ENCODE measurements at places on chromosomes 11 and 22. TPM values are rescaled to one million over a fixed set of nuclear protein-coding genes. Genes with fewer than 3 reads are reported as not detected.

DNA sequence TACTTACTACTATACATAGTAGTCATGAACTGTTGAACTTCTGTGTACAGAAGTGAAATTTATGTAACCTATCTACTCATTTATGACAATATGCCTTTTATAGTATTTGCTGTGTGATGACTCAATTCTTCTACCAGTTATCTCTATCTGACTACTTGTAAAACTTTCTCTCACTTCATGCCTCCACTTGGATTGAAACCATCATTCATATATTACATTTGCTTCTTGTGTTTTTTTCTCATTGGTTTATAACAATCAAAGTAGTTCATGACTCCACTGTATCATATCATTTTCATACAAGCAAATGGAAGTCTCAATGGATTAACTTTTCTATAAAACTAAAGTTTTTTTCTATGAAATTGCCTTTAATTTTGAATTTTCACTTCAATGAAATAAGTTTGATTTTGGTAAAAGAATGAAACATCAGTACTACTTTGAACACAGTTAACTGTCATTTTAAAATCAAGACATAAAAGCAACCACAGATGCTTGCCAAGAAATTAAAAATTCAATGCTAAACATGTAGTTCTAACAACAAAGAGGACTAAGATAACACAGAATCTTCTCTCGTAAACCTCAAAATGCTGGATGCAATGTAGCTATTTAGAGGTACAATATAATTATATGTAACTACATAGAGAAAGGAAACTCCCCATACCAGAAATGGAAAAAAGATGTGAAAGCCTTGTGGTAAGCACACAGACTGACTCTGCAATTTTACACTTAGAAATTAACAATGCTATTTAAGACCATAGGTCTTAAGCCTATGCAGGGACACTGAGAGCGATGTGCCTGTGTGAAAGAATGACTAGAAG lies 27.6 kb upstream of the EXPH5 start:
- DNase-seq = no peak

- DNase-seq = peak; percentile 50
Measured at GRCh38 chr11:126494831-126495230, 139.3 kb downstream of the ST3GAL4 start.

DNA sequence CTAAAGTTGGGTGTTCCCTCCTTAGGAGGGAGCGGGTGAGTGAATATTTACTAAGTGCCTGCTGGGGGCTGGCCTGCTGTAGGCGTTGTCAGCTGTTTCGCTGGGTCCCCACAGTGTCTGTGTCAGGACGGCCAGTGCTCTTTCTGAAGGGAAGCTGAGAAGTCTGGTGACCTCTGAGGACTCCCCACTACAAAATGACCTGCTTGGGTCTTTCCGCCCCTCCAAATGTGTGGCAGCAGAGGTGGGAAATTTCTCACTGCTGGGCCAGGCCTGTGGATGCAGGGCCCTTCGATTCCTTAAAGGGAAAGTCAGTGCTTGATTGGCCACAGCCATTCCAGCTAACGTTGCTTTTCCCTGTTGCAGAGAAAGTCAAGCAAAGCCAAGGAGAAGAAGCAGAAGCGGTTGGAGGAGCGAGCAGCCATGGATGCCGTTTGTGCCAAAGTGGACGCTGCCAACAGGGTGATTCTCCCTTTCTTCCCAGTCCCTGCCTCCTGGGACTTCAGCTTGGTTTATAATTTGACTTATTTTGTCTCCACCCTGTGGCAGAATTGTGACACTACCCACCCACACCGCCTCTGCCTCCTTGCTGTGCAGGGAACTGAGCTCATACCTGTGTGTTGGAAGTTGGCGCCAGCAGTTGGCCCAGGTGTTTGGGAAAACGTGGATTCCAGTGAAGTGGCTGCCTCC lies 6.8 kb downstream of the NAA40 start:
- peak; percentile 90 for DNase-seq

GRCh38 chr11:69114362-69114761 lies 41.4 kb upstream of the SMIM38 start:
- no peak for DNase-seq

DNA sequence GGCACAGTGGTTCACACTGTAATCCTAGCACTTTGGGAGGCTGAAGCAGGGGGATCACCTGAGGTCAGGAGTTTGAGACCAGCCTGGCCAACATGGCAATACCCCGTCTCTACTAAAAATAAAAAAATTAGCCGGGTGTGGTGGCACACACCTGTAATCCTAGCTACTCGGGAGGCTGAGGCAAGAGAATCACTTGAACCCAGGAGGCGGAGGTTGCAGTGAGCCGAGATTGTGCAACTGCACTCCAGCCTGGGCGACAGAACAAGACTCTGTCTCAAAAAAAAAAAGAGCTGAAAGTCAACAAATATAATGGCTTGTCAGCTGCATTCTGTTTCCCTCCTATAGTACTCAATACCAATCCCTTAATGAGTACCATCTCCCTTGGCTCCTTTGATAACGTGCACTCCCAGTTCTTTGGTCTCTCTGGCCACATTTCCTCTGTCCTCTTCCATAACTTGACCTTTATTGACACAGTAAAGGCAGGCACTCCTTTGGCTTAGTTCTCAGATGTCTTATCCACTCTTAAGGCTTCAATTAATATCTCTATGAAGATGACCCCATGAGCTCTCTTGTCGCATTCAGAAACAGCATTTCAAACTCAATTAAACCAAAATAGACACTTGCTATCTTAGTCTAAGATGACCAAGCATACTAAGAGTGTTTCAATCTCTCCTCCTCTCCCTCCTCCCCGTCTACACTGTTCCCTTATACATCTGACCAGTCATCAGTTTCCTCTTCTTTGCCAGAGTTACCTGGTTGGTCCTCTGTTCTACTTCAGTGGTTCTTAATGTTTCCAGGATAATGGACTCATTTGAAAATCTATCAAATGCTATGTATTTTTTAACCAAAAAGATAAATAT lies 4.8 kb downstream of the MAPK1 start:
- DNase-seq = no peak

DNA sequence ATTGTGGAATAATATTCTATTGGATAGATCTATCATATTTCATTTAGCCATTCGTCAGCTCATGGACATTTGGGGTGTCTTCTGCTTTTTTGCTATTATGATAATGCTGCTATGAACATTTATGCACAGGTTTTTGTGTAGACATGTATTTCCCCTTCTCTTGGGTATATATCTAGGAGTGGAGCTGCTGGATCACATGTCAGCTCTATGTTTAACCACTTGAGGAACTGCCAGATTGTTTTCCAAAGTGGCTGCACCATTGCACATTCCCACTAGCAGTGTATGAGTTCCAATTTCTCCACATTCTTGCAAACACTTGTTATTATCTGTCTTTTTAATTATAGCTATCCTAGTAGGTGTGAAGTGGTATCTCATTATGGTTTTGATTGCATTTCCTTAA lies 75.0 kb downstream of the C11orf65 start:
- no peak for DNase-seq

- no peak for DNase-seq
Measured at GRCh38 chr22:19872779-19873137, 18.1 kb upstream of the GNB1L start.

DNA sequence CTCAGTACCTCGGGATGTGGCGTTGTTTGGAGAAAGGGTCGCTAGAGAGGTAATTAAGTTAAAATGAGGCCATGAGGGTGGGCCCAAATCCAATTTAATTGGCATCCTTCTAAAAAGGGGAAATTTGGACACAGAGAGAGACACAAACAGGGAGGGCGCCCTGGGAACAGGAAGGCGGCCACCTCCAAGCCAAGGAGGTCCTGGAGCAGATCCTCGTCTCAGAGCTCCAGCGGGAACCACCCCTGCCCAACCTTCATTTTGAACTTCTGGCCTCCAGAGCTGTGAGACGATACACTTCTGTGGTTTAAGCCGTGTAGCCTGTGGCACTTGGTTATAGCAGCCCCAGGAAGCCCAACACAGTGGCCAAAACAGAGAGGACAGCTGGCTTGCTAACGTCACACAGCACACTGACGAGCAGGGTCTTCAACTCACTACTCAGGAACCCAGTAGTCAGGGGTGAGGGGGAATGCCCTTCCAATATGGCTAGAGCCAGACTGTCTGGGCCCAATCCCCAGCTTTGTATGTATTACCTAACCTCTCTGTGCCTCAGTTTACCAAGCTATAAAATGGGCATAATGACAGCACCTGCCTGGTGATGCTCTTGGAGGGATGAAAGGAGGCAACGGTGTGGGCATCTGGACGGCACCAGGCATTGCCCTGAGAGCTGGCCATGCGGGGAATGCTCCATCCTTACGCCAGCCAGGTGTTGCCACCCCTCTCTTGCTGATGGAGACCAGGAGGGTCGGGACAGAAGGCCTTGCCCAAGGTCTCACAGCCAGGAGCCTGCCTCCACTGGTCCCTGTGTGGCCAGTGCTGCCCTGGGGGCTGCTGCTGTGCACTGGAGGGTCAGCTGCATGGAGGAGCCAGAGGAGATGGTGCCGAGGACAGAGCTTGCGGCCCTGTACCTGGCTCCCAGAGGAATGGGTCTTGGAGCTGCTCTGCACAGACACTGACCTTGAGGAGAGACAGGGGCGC lies 53.3 kb upstream of the LINC01488 start:
- DNase-seq = peak; percentile 40

- no peak for DNase-seq
Measured at GRCh38 chr11:9125185-9125886, 33.9 kb upstream of the SCUBE2 start.

The OR52I2 gene
- total RNA-seq = not detected

The FADS1 gene
- 15.7 TPM for total RNA-seq

The TUBA8 gene
- total RNA-seq = 0.99 TPM

The TMPRSS5 gene
- 0.54 TPM for total RNA-seq
